NT2/D1 (cell line): ENCODE measurements at places on chromosomes 4 and X.
A peak's percentile ranks its signal among the peaks of the same experiment; 100 is the strongest.

- no peak for DNase-seq
Observed at GRCh38 chr4:20252656-20253282, 1.1 kb downstream of the SLIT2 start.

- no peak for DNase-seq
Observed at GRCh38 chr4:107578321-107578720, 141.7 kb downstream of the PAPSS1 start.

DNA sequence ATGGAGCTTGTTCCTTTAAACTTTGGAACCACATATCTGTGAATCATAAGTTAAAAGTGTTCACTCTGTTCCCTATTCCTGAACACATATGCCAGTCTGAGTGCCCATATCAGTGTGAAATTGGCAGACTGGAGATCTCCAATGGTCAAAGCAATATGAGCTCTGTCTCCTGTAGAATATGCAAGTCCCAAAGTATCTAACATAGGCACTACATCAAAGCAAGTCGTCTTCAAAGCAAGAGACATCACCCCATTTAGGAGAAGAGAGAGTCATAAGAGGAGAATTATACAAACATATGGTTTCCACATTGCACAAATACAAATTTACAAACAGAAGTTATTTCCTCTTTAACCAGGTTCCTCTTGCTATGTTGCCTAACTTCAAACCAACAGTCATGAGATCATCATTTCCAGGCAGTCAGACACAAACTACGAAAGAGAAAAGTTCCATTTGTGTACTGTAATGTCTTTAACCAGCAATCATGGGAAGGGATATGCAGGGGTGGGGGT is 9.9 kb upstream of the GK start:
- DNase-seq: no peak

DNA sequence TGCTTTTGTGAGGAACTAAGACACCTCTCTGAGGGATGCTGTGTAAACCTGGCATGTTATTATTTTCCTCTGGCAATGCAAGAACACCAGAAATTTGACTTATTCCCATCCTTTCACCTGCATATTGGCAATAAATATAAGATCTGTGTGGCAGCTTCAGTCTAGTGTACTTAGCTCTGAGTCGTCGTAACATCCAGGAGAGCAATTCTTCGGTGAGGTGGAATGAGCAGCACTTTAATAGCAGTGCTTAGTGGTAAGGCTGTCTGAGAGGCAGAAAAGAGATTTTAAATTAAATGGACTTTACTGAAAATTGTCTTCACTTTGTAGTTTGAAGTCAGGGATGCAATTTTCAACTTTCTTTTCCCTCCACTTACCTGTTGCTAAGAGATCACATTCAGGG is 344.9 kb downstream of the PCDH7 start:
- no peak for DNase-seq

DNA sequence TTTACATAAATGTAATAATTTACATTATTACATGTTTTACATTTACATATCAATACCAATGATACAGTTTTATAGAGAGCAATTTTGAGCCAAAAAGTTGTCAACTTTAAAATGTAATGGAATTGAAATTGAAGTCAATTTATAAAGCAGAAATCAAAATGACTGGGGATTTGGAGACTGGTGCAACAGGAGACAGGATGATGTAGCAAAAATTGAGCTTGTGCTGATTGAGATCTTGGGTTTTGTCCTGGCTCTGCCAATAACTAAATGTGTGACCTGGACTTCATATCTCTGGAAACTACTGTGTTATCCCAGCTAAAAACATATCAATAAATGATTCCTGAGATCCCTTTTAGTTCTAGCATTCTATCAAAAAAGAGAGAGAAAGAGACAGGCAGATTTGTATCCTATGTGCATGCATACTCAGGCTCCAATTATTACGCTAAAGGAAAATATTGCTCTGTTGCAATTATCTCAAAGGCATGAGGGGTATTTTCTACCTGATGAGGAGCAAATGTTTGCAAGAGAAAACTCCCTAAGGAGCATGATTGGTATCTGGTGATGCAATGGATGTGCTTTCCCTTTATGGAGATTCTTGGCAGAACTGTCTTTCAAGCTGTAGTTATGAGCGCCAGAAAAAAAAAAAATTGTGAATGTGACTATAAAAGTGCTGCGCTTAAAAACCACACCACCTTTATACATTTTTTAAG is 14.7 kb downstream of the EXOC1L start:
- DNase-seq: no peak

- DNase-seq: no peak
Observed at GRCh38 chr4:170057866-170058265, 31.7 kb upstream of the MFAP3L start.

DNA sequence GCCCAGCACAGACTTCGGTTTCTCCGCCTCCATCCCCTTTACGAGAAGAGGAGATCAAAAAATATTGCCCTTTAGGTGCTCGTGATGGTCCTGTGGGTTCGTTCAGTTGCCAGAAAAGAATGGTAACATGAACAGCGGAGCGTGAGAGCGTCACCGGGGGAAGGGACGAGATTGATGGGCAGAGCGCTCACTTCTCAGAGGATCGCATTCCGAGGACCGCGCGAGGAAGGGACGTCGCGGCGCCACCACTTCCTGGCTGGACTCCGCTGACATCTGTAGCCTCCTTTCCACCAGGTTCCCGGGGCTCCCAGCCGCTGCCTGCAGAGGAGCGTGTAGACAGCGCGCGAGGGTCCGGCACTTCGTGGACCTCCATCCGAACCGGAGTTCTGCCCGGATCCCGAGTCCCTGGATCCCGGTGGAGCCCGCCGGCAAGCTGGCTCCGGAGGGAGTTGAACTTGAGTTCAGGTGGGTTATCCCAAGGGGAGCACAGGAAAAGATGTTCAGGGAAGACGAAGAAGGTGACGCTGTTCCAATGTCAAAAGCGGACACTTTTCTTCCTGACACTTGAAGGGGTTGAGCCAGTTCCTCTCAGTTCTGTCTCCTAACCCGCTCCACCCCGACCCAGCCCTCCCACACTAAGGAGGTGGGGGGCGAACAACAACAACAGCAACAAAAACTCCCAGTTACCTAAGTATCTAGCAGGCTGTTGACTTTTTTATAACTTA is 484 bp downstream of the GALNTL6 start:
- DNase-seq: no peak

DNA sequence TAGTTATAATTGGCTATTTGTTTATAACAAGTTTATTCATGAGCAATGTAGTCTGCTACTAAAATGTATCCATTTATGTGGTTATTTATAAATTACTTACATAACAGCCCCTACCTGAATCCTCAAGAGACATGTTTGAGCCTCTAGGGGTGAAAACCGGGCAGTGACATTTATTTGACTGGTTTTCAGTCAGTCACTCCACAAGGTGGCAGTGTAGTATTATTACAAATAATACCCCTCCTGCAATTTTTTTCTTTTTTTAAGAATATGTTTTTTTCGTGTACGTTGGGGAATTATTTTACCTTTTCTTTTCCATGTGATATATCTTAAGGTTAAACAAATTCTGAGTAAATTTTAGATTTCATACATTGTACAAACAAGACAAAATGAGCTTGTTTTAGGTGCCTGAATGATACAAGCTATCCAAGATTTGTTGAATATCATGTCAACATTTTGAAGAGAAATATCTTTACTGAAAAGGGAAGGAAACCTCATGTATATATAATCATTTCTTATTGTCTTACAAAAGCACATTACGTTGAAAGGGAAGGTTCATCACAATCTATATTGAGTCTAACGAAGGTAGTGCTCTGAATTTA is 598.7 kb upstream of the TECRL start:
- DNase-seq: peak; percentile 36

DNA sequence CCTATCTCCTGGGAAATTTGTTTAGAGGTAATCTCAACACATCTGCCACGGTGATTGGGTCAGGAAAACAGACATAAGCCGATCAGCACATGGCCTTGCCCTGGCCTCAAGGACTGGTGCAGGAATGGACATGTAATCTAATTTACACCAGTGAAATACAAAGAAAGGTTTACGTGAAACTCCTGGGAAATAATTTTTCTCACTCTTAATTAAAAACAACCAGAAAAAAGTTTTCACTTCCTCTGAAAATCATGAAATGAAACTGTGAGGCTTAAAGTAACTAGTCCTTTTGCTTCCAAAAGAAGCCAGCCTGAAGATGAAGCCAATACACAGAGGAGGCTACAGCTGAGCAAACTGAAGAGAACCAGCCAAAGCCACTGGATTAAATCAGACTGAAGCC is 154.1 kb upstream of the FAM241A start:
- no peak for DNase-seq

GRCh38 chr4:64784125-64784524 is 374.9 kb upstream of the TECRL start:
- no peak for DNase-seq

DNA sequence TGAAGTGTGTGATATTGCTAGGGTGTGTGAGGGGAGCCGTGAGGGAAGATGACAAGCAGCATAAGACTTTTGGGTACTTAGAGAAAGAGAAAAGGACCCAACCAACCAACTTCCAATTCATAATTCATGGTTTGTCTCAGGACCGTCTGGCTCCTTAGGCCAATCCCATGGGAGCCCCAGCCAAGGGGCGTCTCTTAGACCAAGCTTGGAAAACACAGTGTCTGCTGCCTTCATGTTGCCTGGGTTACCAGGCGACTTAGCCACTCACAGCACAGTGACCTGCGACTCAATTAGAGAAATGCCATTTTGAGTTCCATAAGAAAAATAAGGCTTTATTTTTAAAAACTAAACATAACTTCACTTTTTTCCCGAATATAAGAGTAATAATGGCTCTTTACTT is 32.7 kb downstream of the BST1 start:
- DNase-seq: no peak

GRCh38 chrX:10176121-10177003 is 19.6 kb downstream of the CLCN4 start:
- no peak for DNase-seq

- DNase-seq: no peak
Observed at GRCh38 chr4:174041555-174042105, 241.8 kb downstream of the FBXO8 start.

DNA sequence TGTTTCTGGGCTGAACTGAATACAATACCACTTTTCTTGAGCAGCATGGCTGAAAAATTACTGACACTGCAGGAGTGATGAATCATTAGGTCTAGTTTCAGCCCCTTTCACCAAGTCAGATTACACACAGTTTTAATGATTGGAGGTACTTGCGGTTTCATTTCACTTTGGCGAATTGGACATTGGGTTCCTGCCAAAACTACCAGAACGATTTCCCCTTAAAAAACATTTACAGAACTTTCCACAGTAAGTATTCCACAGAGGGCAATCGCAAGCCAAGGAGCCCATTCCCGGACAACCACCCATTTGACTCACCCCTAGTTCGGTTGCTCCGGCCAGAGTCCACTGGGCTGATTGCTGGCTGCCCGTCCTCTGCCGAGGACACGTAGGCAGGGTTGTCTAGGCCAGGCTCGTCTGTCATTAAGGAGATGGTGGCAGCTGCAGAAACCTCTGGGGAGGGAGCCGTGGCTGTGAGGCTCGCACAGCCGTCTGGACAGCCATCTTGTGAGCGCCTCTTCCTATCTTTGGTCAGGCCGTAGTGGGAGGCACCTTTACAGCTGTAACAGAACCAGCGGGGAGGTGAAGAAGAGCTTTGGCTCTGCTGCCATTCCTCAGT is 83.5 kb downstream of the LNX1 start:
- DNase-seq: no peak

GRCh38 chrX:25296850-25297249 is 281.1 kb upstream of the ARX start:
- no peak for DNase-seq

GRCh38 chr4:146165840-146166239 is 9.7 kb upstream of the LSM6 start:
- DNase-seq: no peak

- no peak for DNase-seq
Observed at GRCh38 chr4:16224264-16225166, 1.8 kb downstream of the TAPT1 start.

GRCh38 chr4:101126059-101126458 is 221.3 kb downstream of the PPP3CA start:
- DNase-seq: no peak

- no peak for DNase-seq
Observed at GRCh38 chr4:80264352-80264647, 2.2 kb upstream of the FGF5 start.
